ENCODE measurements at places on chromosomes 2 and 18. TPM values are rescaled to one million over a fixed set of nuclear protein-coding genes. Genes with fewer than 3 reads are reported as not detected.

RSAD2 gene
- 0.19 TPM for total RNA-seq

FASTKD1 gene
- 22.2 TPM for total RNA-seq

SLC5A6 gene
- 66.7 TPM for total RNA-seq

LYPD6B gene
- not detected for total RNA-seq

DSC3 gene
- 1.8 TPM for total RNA-seq

ALK gene
- not detected for total RNA-seq

SRD5A2 gene
- total RNA-seq: not detected

LHCGR gene
- not detected for total RNA-seq

NOL4 gene
- not detected for total RNA-seq

TMEM182 gene
- 3.6 TPM for total RNA-seq

PTPRN gene
- 1.2 TPM for total RNA-seq

KCTD1 gene
- 32.8 TPM for total RNA-seq

KLHL29 gene
- total RNA-seq: 3.2 TPM

RNF149 gene
- total RNA-seq: 44.7 TPM

VSNL1 gene
- not detected for total RNA-seq

ANKRD29 gene
- 13.3 TPM for total RNA-seq

UPP2 gene
- not detected for total RNA-seq

CCDC85A gene
- 0.10 TPM for total RNA-seq

DSG2 gene
- 58.5 TPM for total RNA-seq

FSIP2 gene
- total RNA-seq: not detected

DNAH6 gene
- total RNA-seq: 0.11 TPM

SPC25 gene
- 9.7 TPM for total RNA-seq

PRKAG3 gene
- not detected for total RNA-seq

CNGA3 gene
- total RNA-seq: 0.06 TPM

GMPPA gene
- 33.3 TPM for total RNA-seq

BOLL gene
- total RNA-seq: not detected

PTPN18 gene
- total RNA-seq: 26.9 TPM

C2orf66 gene
- total RNA-seq: 0.19 TPM

MOGAT1 gene
- total RNA-seq: not detected

ARHGAP25 gene
- not detected for total RNA-seq

FAHD2A gene
- total RNA-seq: 30.8 TPM
